ENCODE measurements at places on chromosomes 2 and 18.
A peak's percentile ranks its signal among the peaks of the same experiment; 100 is the strongest.

DNA sequence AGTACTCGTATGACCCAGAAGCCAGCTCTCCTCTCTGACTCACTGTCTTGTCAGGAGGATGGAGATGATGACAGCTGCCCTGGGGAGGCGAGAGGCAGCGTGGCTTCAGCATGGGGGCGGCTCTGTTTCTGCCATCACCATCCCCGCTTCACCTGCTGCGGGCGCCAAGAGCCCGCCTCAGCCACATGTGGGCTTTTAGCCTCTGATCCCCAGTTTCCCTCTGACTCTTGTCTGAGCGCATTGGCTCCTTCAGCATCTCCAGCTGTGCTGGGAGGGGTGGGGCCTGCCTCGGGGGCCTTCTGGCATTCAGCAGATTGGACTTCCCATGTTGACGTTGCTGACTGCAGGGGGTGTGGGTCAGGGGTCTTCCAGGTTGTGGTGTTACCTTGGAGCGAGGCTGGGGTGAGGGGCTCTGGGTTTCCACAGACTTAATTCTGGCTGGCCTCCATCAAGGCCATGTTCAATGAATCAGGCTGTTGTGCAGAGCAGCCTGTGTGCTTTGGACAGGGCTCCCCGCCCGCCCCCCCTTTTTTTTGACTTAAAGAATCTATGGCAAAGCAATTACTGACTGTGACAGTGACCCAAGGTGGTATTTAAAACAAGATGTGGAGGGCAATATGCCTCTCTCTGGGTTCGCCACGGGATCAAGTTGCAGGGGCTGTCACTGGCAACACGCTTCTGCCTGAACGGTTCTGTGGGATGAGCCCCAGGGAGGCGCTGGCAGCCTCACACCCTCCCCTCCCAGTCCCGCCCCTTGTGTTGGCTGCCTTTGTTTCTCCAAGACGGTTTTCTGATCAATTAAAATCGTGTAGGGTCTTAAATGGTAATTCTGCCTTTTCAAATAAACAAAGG lies 228.3 kb downstream of the LDLRAD4 start:
- peak; percentile 44 for DNase-seq

- no peak for DNase-seq
Observed at GRCh38 chr2:102176172-102176571, 10.7 kb upstream of the IL1RL2 start.

DNA sequence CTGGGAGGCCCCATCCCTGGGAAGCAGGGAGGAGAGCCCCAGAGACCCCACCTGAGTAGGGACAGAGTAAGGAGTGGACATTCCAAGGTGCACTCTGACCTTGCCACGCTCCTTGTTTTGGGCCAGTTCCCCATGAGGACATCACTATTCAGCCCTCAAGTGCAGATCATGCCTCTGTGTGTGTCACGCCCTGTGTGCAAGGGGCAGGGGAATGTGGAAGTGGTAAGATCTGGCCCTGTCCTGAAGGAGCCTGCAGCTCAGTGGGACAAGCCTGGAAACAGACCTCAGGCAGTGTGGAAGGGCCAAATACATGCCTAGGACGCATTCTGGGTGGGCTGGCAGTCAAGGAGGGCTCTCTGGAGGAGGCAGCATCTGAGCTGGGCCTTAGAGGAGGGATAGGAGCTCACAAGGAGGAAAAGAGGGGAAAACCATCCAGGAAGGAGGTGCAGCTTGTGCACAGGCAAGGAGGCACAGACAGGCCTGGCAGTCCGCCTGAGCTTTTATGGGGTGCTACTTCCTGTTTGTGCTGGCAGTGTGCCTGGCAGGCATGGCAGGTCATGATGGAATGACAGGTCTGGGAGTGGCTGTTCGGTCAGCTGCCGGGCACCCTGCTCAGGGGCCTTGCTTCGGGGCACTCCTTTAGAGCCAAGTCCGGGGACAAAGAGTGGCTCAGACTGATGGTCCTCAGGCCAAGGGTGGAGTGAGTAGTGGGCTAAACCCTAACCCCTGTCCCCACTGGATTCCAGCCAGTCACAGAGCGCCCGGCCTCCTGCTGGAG lies 3.3 kb downstream of the KLHL30 start:
- DNase-seq: no peak

DNA sequence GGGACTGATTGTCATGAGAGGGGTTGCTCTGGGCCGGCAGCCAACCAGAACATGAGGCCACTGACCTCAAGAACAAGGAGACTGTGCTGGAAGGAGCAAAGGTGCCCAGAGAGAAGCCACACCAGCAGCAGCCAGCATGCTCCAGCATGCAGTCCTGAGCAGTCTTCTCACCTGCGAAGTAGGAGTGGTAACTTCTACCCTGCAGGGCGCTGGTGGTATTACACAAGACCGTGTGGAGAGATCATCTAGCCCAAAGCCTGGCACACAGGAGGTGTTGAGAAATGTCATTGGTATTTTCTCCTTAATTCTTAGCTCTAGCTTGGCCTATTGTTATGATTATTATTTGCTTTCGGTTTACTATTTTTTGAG lies 132.7 kb downstream of the TSN start:
- no peak for DNase-seq

DNA sequence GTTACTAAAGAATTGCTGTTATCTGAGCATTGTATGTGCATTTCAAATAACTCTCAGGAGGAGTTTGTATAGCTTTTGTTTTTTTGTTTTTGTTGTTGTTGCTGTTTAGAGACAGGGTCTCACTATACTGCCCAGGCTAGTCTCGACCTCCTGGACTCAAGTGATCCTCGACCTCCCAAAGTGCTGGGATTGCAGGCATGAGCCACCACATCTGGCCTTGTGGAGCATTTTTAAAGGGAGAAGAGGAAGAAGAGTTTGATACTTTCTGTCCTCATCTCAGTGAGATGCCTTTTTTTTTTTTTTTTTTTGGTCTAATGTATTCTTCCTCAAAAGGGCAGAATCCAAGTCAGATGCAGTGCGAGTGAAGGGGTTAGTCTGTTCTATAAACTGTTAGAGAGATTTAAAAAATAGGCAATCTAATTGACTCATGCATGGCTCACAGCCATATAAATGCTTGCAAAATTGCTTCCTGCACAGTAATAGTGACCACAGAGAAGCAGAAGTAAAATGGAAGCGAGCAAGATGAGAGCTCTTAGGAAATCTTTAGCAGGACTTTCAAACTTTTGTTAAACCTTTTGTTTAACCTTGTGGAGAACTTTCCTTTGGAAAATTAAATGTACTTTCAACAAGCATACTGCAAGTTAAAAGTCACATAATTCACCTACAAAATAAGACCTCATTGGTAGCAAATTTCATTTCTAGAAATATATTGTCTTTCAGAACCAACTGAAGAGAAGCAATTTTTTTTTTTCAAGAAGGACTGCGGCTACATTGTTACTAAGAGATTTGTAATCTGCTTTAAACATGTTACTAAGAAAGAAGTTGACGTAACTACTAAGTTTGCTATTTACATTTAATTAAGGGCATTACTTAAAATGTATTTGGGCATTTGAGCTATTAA lies 52.3 kb upstream of the ROCK1 start:
- peak; percentile 71 for DNase-seq

- no peak for DNase-seq
Observed at GRCh38 chr2:49108436-49108835, 45.9 kb downstream of the FSHR start.

DNA sequence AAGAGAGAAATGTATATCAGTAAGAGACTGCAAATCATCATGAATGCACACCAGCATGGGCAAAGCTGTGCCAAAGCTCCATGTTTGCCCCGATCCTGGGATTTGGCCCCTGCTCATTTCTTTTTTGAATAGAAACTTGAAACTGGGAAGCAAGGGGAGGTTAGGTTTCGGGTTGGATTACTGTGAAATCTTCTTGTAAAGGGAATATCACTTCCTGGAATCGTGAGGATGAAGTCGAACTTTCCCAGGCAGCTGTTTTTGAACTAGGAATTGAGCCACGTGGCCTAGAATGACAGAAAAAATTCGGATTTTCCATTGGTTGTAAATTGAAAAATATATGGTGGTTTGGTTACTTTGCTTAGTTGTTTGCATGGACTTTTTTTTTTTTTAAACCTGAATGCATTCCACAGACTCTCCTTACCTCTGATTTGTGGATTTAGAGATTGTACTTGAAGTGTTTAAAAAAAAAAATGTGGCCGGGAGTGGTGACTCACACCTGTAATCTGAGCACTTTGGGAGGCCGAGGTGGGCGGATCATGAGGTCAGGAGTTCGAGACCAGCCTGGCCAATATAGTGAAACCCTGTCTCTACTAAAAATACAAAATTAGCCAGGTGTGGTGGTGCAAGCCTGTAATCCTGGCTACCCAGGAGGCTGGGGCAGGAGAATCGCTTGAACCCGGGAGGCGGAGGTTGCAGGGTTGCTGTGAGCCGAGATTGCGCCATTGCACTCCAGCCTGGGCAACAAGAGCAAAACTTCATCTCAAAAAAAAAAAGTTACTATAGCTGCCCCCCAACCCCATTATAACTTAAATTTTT lies 32.1 kb downstream of the GRHL1 start:
- peak; percentile 19 for DNase-seq

- DNase-seq: no peak
Observed at GRCh38 chr2:60158262-60158661, 395.2 kb downstream of the BCL11A start.

GRCh38 chr2:70103531-70104061 lies 16.3 kb downstream of the PCBP1 start:
- DNase-seq: no peak

DNA sequence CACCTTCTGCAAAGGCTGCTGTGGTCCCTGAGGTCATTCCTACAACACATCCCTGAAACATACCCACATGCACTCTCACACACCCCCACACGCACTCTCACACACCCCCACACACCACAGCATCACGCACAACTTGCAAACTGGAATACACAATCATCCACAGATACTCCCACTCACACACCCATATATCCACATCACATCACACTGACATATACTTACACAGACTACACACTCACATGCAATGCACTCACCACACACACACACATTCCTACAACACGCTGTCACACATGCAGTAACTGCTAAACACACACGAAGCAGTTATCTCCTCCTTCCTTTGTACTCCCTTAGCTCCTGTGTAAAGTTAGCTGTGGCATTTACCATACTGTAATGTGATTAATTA lies 57.1 kb upstream of the PKDCC start:
- no peak for DNase-seq

DNA sequence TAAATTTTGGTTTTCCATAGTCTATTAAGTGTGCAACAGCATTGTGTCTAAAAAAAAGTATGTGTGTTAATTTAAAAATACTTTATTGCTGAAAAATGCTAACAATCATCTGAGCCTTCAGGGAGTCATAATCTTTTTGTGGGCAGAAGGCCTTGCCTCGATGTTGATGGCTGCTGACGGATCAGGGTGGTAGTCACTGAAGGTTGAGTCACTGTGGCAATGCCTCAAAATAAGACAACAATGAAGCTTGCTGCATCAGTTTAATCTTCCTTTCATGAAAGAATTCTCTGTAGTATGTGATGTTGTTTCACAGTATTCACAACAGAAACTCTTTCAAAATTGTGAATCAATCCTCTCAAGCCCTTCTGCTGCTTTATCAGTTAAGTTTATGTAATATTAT lies 31.3 kb downstream of the HDHD2 start:
- peak; percentile 33 for DNase-seq

- no peak for DNase-seq
Observed at GRCh38 chr2:238167344-238167715, 8.6 kb downstream of the ERFE start.

GRCh38 chr18:48905513-48905912 lies 45.3 kb downstream of the SMAD7 start:
- DNase-seq: no peak

- DNase-seq: no peak
Observed at GRCh38 chr2:156947261-156947660, 310.2 kb upstream of the GALNT5 start.

GRCh38 chr2:132256251-132256902 lies 94.6 kb upstream of the ANKRD30BL start:
- DNase-seq: peak; percentile 2

DNA sequence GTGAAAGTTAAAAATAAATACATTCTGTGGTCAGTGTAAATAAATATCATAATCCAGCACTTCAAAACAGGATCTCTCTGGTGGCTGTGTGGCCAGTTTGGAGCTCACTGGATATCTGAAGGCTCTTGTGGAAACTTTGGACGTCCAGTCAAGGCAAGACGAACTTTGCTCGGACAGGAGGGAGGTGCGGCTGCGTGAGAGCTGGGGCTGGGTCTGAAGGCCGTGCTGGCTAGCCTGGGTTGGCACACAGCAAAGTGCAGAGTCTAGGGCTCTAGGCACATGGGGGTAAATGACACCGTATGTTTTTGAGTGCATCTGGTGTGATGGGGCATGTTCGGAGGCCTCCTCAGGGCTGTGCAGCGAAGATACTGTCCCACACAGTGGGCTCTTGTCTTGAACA lies 78.9 kb upstream of the TXNDC2 start:
- DNase-seq: no peak

DNA sequence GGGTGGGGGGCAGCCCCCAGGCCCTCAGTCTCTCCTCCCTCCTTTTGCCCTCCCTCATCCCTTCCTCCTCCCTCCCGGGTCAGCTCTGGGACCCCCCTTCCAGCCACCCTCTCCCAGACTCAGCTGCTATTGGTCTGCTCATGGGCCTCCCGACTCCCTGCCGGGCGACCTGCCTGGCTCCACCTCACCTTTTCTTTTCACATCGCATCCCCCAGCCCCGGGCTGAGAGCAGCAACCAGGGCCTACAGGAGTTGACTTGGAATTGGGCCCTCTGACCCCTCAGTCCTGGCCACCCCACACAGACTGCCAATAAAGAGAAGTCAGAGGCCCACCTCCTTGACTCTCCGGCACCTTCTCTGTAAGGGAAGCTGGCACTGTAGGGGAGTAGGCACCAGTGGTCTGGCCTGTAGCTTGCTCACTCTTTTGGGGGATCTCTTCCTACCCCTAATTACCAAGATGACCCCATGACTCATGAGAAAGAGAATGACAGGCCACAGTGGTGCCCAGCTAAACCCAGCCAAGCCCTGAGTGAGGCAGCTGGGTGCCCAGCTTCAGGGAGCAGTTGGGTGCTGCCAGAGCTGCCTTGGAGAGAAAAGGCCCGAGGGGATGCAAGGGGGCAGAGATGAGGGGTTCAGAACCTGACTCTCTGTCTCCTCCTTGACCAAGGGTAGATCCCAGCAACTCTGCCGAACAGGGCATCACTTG lies 2.0 kb upstream of the ECEL1 start:
- DNase-seq: no peak

DNA sequence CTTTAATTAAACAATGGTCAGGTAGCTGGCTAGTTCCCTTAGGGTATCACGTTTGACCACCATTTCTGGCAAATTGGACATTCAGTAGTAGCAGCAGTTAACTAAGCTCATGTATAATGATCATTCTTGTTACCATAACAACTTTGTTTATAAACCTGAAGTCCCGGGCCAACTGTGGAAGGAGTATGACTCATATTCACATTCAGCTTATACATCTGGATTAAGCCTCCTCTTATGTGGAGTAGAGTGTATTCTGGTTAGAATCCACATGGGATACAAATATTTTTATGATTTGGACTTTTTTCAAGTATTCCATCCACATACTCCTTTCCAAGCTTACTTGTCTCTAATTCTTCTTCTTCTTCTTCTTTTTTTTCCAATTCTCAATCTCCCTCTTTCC lies 70.3 kb upstream of the ZSWIM2 start:
- DNase-seq: peak; percentile 16
